ENCODE measurements at places on chromosomes 4 and X.

- peak; percentile 17 for DNase-seq
These were observed 77.3 kb downstream of the ARSJ start for GRCh38 chr4:113901994-113902787.

- no peak for DNase-seq
These were observed 89.6 kb downstream of the RTL5 start for GRCh38 chrX:72041871-72042851.

GRCh38 chr4:123352240-123352945, 44.2 kb upstream of the SPRY1 start:
- no peak for DNase-seq

DNA sequence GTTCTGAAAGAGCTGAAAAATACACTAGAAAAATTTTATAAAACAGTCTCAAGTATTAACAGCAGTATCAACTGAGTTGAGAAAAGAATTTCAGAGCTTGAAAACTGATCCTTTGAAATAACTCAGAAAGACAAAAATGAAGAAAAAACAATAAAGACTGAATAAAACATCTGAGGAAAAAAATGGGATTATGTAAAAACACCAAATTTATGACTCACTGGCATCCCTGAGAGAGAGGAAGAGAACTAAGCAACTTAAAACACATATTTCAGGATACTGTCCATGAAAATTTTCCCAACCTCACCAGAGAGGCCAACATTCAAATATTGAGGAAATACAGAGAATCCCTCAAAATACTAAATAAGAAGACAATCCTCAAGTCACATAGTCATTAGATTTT, 22.9 kb downstream of the PABPC4L start:
- DNase-seq = no peak

DNA sequence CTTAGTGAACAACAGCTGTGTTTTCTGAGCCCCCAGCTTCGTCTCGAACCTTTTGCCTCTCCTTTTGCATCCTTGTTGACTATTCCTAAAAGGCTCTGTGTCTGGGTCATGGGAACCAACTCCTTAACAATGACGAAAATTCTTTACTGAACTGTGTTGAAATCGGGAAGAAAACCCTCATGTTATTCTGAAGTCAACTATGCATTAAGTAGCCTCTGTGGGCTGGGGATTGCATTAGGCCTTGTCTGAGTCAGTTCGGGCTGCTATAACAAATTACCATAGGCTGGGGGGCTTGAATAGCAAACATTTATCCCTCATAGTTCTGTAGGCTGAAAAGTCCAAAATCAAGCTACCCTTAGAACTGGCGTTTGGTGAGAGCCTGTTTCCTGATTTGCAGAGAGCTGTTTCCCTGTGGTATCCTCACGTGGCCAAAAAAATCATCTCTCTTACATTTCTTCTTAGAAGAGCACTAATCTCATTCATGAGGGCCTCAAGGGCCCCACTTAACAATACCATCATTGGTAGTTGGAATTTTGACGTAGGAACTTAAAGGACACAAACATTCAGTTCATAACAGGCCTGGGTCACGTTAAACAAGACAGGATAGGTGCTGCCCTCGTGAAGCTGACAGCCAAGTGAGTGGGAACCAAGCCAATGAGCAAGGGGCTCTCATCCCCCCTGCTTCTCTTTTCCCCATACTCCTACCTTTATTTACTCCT, 75.9 kb downstream of the CLNK start:
- DNase-seq = no peak

GRCh38 chrX:15675490-15675921, 10.9 kb upstream of the CLTRN start:
- peak; percentile 60 for DNase-seq

GRCh38 chr4:1175635-1176229, 3.3 kb upstream of the SPON2 start:
- no peak for DNase-seq

- DNase-seq = no peak
These were observed 89.5 kb downstream of the ELOVL6 start for GRCh38 chr4:110108960-110109359.

DNA sequence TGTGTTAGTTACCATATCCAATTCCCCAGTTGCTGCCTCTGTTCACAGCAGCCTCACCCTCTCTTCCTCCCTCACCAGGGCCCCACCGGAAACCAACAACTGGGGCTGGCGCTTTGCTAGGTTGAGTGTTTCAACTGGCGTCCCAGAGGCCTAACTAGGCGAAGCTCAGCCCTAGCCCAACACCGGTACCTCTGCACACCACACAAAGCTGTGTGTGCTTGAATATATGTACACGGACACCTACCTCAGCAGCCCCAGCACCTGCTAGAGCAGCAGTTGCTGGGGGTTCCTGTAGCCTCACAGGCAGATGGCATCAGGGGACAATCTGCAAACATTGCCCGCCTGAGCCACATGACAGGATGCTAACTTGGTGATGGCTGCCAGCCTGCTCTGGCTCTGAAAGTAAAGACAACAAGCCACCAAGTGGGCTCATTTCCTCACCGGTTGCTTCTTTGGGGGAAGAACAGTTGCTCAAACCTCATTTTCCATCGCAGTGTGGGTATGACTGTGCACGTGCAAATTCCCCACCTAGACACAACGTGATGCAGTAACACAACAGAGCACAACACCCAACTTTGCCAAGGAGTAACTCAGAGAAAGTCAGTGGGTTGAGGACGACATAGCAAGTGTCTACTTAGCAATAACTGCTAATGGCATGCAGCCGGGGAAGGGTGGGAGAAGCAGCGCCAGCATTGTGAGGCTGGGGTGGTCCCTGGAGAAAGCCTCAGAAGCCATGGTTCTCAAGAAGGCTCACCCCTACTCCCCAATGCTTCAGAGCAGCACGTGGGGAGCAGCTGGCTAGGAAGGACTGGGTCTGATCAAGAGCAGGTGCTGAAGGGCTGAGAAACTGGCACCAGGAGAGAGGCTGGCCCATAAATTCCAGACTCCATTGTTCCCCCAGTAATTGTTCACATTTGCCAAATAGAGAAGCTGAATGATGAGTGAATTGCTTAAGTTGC, 139.5 kb downstream of the SH3KBP1 start:
- peak; percentile 39 for DNase-seq

- peak; percentile 46 for DNase-seq
These were observed 11.3 kb upstream of the ANOS1 start for GRCh38 chrX:8743126-8743732.
